ENCODE measurements at places on chromosomes 11 and 22. TPM values are rescaled to one million over a fixed set of nuclear protein-coding genes. Genes with fewer than 3 reads are reported as not detected.

The CAT gene
- 138 TPM for total RNA-seq

The BET1L gene
- 28.1 TPM for total RNA-seq

The RAD9A gene
- 24.6 TPM for total RNA-seq

The NTM gene
- total RNA-seq: 2.5 TPM

The GAS2 gene
- 2.4 TPM for total RNA-seq

The ANKK1 gene
- total RNA-seq: 3.2 TPM

The CSRP3 gene
- total RNA-seq: not detected
